T1000 (cell line): ENCODE measurements at places on chromosomes 13 and 19.

DNA sequence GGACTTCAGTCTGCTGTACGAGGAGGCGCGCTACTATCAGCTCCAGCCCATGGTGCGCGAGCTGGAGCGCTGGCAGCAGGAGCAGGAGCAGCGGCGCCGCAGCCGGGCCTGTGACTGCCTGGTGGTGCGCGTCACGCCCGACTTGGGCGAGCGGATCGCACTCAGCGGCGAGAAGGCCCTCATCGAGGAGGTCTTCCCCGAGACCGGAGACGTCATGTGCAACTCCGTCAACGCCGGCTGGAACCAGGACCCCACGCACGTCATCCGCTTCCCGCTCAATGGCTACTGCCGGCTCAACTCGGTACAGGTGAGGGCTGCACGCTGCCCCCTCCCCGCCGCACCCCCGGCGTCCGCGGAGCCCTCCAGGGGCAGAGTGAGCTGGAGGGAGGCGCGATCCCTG is 14.6 kb downstream of the KCTD15 start:
- DNase-seq: no peak

- no peak for DNase-seq
Measured at GRCh38 chr13:23672616-23673015, 102.4 kb downstream of the TNFRSF19 start.

- no peak for DNase-seq
Measured at GRCh38 chr13:29125934-29126424, 305.8 kb downstream of the MTUS2 start.

DNA sequence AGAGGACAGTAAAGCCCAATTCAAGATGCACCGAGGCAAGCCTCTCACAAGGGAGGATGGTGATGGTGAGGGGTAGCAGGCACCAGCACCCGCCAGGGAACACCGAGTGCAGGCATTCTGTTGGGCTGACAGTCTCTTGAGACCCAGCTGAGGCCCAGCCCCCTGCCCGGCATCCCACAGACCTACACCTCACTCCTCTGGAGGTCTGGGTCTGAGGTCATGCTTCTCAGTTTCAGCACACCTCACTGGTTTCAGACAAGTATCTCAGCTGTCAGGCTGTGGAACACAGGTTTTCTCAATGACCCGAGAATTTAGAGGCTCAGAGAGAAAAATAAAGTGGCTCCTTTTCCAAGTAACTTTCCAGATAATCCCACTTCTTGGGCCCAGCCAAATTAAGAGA is 27.7 kb upstream of the EPHX3 start:
- DNase-seq: no peak

- no peak for DNase-seq
Measured at GRCh38 chr13:46603165-46603603, 50.2 kb downstream of the LRCH1 start.

GRCh38 chr13:80341101-80341755 is at the start of gene SPRY2:
TSS of gene SPRY2 (minus strand) at chr13:80341126. CDS start at chr13:80337705, 3,421 bp downstream.
- DNase-seq: peak; percentile 66

GRCh38 chr13:73870970-73871935 is 263.0 kb downstream of the KLF12 start:
- DNase-seq: no peak

DNA sequence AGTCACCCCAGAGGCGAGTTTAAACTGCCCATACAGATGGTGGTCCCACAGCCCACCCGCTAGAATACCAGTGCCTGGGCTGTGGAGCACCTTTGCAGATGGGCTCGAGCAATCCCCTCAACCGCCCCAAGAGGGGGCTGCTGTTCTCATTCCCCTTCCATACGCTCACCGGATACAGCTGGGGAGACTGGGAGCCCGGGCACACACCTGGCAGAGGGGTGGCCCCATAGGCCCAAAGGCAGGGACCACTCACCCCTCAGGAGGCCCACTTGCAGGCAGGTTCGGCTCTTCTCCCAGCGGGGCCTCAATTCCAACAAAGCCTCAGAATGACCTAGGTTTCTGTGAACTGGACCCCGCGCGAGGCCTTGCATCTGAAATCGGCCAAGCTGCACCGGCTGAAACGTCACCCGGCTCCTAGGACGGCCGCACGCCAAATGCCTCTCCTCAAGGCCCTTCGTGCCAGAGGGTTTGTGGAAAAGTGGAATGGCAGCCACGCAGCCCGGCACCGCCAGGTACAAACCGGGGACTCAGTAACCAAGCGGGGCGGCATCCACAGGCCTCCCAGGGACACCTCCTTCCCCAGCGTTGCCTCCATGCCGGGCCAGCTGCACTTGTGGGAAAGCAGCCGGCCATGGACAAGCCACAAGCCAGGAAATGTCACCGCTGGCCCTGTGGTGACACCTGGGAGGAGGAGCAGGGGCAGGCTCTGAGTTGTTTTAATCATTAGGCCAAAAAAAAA is 18.7 kb downstream of the MLLT1 start:
- no peak for DNase-seq

DNA sequence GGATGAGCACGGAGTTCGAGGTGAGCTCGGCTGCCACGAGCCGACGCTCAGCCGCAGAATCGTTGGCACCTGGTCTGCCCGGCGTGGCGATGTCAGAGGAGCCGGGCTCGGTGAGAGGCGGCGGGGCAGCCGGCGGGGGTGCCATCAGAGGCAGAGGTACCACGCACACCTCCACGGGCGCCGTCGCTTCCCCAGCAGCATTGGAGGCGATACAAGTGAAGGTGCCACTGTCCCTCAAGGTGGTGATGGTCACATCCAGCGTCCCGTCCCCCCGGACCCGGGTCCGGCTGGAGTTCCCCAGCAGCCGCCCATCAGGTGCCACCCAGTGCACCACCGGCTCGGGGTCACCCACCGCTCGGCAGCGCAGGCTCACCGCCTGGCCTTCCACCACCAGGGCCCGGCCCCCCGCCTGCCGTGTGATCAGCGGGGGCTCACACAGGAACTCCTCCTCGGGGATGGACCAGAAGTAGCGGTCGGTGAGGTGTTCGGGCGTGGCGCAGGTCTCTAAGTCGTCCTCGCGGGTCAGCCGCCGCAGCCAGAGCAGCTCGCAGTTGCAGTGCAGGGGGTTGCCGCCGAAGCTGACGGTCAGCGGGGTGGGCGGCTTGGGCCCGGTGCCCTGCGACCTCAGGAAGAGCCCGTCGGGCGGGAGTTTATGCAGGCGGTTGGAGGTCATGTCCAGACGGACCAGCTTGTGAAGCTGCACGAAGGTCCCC is 6.5 kb downstream of the LRFN1 start:
- DNase-seq: no peak

GRCh38 chr19:588741-589692 is 664 bp upstream of the HCN2 start:
- no peak for DNase-seq

GRCh38 chr19:17279436-17279835 is 2.3 kb upstream of the ANKLE1 start:
- no peak for DNase-seq

GRCh38 chr13:41974262-41974900 is 13.5 kb upstream of the VWA8 start:
- DNase-seq: no peak

DNA sequence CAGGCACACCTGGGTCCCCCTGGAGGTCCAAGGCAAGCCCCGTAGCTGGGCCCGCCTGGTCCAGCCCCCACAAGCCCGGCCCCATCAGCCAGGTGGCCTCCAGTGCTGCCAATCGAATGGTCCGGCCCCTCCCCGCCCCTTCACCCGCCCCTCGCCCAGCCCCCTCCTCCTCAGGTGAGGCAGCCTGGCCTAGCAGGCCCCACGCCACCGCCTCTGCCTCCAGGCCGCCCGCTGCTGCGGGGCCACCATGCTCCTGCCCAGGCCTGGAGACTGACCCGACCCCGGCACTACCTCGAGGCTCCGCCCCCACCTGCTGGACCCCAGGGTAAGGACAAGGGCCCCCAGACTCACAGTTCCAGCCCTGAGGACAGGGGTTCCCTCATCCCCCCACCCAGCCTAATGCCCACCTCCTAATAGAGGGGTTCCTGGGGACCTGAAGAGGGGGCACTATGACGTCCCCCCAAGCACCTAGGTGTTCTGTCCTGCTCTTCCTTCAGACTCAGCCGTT is at the start of gene HPN:
HPN (plus strand) TSS at position 174 of the 508 bp plus-strand sequence. CDS start 786 bp downstream, outside the sequence.
- no peak for DNase-seq

- DNase-seq: no peak
Measured at GRCh38 chr13:66977161-66977560, 253.0 kb downstream of the PCDH9 start.

GRCh38 chr13:27599845-27600553 is 20.3 kb downstream of the LNX2 start:
- DNase-seq: peak; percentile 6

DNA sequence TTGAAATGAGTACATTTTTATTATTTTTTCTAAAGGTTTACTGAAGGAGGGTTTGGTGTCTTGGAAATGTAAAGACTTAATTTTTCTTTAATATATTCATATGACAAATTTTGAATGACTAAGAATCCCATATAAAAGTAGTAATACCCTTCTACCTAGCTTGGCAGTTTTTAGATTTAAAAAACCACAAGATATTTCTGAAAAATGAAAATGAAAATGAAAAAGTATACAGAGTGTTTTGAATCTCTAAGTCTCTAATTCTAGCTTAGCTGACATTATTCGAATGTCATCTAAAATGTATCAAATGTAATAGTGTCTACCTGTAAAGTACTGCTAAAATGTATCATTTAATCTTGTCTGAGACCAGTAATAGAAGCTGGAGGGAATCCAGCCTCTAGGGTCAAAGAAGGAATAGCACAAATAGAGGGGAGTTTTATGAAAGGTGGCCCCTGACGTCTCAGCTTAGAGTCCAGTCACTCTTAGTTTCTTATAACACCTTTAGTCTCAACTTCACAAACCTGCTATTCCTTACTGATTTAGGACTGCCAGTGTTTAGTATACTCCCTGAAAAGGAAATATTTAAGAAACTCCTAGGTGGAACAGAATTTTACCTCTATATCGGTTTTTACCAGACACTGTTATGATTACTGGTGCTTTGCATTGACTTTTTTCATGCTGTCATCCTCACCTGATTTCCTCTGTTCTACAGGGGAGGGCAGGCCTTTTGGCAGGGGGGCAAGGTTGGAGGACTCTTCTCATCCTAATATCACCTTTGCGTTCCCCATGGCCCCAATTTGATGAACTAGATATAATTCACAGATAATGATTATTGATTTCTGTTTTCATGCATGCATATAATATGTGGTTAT is 16.2 kb upstream of the MIR17HG start:
- DNase-seq: no peak

DNA sequence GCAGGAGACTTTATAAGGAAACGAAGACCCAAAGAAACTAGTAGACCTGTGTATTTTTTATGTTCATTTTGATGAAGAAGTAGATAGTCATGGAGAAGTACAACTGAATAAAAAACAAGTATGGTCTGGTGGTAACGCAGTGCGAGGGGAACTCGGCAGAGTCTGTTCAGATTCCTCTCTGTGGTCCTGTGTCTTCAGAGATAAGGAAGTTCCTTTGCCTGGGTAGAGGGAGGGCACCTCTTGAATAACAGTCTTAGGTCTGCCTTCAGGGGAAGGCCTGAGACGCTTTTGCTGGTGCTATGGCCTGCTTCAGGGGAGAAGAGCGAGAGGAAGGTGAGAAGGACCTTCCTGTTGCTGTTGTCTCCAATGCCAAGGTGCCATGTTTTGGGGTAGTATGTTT is 25.9 kb upstream of the SLC46A3 start:
- no peak for DNase-seq

GRCh38 chr13:48278806-48279205 is 24.7 kb upstream of the RB1 start:
- no peak for DNase-seq

DNA sequence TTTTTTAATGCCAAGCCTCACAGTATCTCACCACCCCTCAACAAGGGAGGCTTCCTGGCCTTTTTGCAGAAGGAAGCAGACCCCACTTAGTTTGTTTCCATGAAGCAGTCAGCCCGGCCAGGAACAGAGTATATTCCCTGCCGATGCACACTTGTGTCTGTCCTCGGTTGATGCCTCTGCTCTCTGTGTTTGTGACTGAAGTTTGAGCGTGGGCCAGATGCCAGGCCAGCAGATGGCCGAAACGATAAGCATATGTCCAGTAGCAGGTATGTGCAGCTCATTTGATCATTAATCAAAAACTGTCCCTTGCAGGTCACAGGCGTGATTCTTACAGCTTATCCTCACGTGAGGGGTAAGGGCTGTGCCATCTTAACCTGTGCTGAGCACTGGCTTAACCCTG is 144.0 kb downstream of the IRS2 start:
- no peak for DNase-seq

DNA sequence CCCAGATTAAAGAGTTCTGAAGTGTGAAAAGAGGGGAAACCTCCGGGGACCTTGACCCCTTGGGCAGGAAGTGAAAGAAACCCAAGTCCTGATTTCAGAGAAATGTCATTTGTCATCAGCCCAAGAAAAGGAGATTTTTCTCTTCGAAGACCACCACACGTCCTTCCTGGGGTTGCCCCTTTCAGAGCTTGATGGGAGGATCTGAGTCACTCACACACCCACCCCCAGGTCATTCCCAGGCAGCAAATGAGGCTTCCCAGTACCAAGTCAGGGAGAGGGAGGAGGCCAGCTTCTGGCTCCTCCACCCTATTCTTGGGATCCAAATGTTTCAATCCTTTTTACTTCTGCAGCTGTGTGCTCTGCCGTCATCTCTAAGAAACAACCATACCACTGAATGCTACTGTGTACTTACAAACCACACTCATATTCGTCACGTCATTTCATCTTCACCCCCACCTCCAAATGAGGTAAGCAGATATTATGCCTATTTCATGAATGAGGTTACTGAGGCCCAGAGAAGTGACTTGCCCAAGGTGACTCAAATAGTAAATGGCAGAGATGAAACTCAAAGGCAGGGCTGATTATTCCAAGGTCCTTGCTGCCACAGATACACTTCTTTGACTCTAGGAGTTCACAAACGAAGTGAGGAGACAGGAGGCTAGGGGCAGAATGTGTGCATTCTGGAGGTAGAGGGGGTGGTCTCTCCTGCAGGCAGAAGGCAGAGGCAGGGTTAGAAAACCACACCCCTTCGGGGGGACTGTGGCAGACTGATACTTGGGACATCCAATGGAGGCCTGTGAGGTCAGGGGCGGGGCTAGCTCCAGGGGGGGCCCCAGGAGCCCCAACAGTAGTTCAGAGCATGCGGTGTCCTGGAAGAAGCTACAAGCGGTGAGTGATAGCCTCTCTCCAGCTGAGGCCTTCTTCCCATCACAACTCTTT is 5.0 kb upstream of the KMT2B start:
- DNase-seq: no peak

- no peak for DNase-seq
Measured at GRCh38 chr13:50994651-50995050, 85.1 kb downstream of the RNASEH2B start.

DNA sequence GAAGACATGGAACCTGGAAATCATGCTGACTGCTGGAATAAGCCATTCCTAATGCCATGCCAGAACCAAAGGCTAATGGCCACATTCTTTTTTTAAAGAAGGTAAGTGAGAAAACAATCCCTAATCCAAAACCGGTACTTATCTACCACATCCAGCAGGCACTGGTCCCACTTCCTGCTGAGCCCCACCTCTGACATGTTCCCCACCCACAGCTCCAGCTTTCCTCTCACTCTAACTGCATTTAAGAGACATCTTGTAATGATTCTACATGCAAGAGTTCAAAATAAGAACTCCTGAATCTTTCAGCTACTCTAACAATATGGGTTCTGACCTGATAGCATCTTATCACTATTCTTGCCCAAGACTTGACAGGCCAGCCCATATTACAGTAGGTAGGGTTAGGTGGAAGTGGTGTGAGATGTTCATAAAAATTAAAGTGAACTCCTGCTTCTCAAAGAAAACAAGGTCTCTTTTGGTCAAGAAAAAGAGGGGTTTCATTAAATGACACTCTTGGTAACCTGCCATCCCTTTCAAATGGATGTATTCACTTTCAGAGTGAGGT is 41.9 kb downstream of the N4BP2L2 start:
- no peak for DNase-seq

- no peak for DNase-seq
Measured at GRCh38 chr13:54029720-54030119, 1001.1 kb downstream of the OLFM4 start.
